Activated naive CD4-positive, alpha-beta T cell treated with Interleukin-2 at 50 U/mL for 16 hours (primary cell): ENCODE measurements at places on chromosomes 13 and 19.

DNA sequence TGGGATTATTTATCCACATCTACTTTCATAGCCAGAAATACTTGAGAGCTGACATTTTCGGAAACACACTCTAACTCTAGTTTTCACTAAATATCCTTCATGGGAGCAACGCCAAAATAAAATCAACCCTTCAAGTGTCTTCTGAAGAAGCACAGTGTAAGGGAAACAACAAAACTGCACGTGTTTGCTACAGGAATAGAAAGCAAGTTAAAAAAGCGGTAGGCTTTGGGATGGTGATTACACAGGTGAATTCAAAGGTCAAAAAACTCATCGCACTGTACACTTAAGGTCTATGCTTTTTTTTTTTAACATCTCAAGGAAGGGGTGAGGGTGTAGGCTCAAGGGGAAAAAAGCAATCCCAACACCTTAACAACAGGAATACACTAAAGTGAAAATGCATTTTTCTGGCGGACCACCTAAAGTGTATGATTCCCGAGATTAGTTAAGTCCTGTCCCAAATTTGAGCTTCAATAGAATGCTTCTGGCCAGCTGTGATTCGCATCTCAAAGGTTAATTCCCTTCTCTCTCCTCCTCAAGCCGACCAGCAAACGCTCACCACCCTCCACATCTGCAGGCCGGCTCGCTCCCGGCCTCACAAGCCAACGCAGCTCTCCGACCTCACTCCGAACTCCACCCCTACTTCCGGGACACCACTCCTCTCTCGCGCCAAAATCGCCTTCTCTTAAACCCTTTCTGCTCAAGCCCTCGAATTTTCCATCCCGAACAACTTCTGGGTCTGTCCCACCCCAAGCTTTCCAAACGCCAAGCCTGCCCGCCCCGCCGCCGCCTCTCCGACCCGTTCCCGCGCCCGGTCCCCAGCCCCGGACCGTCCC, 1.1 kb downstream of the ARGLU1 start:
- DNase-seq = peak; percentile 42

DNA sequence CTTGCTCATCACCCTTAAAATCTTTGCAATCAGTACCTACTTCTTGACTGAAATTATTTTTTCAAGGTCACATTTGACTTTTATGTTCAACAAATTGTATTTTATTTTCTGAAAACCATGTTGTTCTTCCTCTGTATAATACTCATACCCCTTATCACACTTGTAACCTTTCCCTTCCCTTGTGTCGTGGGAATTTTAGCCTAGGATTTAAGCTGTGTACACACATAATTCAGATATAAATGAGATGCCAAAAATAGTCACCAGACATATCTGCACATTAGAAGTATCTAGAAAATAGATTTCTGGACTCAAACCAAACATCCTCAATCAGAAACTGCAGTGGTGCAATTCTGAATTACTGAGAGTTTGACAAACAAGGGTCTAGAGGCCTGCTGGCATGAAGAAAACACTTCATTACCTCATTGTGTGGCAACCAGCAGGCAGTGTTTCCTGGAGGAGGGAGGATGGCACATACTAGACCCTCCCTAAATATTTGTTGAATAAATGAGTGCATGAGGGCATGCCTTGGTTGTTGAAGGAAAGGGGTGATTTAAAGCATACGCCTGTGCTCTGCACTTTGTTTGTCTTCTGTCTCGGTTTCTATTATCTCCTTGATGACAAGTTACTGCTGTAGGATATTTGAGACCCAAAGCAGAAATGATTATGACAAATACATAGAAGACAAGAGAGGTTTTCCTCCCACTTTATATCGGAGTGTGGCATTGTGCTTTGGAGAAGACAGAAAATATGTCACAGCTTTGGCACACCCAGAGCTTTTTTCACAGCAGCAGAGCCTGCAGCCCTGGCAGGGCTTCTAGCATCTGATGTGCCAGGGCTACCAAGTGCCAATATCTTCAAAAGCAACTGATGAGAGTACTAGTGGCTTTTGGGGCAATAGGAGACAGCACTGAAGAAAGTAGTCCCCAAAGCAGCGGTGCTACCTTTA, 881.1 kb downstream of the PCDH9 start:
- DNase-seq = no peak

DNA sequence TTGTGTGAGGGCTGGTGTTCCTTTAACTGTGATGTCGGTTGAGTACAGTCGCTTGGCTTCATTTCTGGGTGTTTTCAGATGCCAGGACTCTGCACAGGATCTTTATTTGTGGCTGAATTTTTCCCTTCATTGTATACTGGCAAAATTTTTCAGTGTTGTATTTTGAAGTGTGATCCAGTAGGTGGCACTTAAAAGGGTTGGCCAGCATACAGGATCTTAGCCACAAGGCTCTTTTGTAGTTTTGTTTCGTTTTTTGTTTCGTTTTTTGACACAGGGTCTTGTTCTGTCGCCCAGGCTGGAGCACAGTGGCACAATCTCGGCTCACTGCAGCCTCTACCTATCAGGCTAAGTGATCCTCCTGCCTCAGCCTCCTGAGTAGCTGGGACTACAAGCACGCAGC, 8.7 kb downstream of the FCAR start:
- no peak for DNase-seq

GRCh38 chr19:42105368-42105767, 26.9 kb downstream of the POU2F2 start:
- DNase-seq = no peak

GRCh38 chr13:39105110-39105509, 66.9 kb downstream of the NHLRC3 start:
- no peak for DNase-seq

DNA sequence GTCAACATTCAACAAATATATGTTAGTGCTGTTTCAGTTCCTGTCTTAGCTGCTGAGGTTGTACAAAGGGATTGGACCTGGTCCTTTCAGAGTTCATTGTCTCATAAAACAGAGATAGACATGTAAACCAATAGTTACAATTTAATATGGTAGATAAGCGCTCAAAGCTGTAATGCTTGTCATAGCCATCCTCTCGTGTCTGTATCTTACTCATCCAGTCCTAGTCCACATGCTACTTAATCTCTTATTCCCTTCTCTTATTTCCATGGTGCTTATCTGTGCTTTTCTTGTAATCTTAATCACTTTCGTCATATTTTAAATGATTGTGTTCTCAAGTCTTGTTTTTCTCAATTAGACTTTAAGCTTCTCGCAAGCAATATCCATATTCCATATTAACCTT, 185.2 kb upstream of the OBI1 start:
- no peak for DNase-seq

- DNase-seq = no peak
Observed at GRCh38 chr13:103730407-103730806, 664.2 kb upstream of the SLC10A2 start.

DNA sequence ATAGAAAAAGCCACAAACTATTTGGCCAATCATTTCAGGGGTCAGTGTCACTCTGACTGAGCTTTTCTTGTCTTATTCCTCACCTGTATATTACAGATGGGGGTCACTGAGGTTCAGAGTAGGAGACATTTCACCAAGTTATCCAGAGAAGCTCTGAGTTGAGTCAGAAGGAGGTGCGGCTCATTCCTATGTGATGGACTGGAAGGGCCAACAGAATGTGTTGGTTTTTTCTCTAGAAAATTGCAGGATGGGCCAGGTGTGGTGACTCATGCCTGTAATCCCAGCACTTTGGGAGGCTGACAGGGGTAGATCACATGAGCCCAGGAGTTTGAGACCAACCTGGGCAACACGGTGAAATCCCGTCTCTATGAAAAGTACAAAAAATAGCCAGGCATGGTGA, 24.5 kb upstream of the ZNF83 start:
- no peak for DNase-seq

DNA sequence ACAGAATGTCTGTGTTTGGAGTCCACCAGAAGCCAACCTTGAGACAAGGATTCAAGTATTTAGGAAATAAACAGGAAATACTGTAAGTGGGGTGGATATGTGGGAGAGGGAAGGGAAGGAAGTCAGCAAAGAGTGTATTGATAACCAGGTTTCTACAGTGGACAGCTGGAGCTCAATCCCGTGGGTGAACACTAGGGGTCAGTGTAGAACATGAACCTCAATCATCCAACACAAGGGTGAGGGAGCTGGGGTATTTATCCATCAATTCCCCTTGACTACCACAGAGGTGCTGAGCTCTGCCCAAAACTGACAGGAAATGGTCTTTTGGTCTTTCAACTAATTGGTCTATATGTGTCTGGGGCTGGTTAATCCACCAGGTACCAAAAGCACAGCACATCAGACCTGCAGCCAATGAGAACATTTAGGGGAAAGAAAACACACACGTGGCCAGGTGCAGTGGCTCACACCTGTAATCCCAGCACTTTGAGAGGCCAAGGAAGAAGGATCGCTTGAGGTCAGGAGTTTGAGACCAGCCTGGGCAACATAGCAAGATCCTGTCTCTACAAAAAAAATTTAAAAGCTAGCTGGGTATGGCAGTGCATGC, 5.6 kb upstream of the SYDE1 start:
- DNase-seq = peak; percentile 53

DNA sequence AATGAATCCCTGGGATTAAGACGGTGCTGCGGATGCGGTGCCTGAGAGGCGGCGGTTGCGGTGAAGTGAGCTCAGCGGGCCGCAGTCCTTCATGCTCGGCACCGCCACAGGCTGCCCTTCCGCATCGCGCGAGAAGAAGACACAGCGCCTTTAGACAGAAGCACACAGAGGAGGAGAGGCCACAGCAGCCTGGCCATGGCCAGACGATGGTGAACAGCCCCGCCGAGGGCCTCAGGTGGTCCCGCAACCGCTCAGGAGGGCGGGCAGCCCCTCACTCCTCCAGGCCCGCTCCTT, 459.2 kb downstream of the MYO16 start:
- DNase-seq = no peak

DNA sequence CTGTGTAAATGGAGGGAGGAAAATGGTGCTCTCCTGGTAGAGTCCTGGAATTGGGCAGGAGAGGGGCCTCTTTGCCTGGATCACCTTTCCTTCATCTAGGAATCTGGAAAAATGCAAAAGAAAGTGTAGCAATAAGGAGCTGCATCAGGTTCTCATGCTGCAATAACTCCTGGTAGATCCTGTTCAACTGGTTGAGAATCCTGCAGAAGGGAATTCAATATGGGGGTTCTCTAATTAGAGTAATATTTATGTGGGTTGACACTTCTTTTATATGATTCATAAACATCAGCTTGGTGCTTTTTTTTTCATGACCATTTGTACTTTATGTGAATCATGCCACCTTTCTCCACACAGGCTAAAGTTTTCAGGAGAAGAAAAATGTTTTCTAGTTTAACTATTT, 9.5 kb upstream of the NUDT15 start:
- no peak for DNase-seq

DNA sequence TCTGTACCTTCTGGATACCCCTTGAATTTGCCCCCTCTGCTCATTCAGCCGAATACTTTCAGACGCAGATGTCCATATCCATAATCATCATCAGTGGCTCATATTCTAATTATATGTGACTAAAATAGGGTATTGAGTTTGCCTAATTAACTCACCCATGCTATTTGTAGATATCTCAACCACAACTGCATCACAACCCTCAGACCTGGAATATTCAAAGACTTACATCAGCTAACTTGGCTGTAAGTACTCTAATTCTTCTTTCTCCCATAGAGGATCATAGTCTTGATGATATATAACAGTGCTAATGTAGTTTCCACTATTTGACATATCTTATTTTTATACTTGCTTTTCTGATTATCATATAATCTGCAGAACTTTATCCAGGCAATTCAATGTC, 35.8 kb downstream of the RXFP2 start:
- DNase-seq = no peak

- no peak for DNase-seq
Observed at GRCh38 chr13:111153977-111154332, 38.8 kb downstream of the ARHGEF7 start.

- DNase-seq = no peak
Observed at GRCh38 chr19:17529239-17530158, 18.1 kb downstream of the PGLS start.

GRCh38 chr13:45280751-45281634, 60.0 kb downstream of the TPT1 start:
- DNase-seq = peak; percentile 65

GRCh38 chr19:27851543-27852060, 1361.3 kb downstream of the UQCRFS1 start:
- DNase-seq = no peak

DNA sequence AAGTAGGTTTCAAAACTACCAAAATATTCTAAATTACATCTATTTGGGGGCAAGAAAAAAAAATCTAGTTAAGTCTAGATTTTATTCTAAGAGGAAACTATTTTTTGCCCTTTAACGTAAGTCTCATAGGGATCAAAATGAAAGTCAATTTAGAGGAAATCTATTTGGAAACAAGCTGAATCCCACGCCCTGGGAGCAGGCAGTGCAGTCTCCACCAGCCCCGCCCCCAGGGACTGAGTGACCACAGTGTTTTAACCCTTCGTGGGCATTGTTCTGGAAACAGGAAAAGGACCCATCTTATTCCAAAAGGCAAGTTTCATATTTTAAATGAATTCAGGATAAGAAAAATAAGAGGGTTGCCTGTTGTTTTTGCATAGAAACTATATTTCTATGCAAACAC, 209.7 kb downstream of the SPRY2 start:
- DNase-seq = no peak
